Liver (tissue), 10 donors: ENCODE measurements at places on chromosomes 16 and 17.

GRCh38 chr17:48071654-48072053 is 23.5 kb downstream of the NFE2L1 start:
- DNase-seq = no peak

- DNase-seq = no peak
Measured at GRCh38 chr17:70447588-70447987, 278.3 kb downstream of the KCNJ2 start.

DNA sequence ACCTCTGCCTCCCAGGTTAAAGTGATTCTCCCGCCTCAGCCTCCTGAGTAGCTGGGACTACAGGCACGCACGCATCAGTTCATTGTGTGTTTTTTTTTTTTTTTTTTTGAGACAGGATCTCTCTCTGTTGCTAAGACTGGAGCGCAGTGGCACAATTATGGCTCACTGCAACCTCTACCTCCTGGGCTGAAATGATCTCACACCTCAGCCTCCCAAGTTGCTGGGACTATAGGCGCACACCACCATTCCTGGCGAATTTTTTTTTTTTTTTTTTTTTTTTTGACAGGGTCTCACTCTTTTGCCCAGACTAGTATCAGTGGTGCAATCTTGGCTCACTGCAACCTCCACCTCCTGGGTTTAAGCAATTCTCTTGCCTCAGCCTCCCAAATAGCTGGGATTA is 17.8 kb upstream of the RAPGEFL1 start:
- no peak for DNase-seq

GRCh38 chr16:74372953-74373846 is 2.9 kb upstream of the NPIPB15 start:
- DNase-seq = no peak

- DNase-seq = no peak
Measured at GRCh38 chr16:65524997-65525396, 403.1 kb upstream of the CDH11 start.

DNA sequence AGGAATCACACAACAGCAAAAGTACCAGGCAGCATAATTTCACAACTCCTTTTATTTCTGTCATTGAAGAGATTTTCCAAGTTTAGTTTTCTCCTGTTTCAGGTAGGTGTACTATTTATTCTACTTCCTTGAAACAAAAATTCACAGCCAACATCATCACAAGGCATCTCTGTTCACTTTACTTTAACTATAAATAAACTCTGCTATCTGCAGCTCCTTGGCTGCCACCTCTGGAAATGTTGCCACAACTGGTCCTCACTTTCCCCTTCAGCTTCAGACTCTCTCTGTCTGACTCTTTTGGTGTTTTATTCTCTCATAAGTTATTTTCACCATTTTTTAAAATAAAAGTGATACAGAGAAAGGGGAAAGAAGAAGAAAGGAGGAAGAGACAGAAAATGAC is 27.9 kb upstream of the KIF2B start:
- no peak for DNase-seq

- DNase-seq = no peak
Measured at GRCh38 chr16:28038409-28038808, 25.1 kb downstream of the GSG1L start.

- DNase-seq = no peak
Measured at GRCh38 chr17:70202840-70203239, 33.5 kb downstream of the KCNJ2 start.
